ENCODE measurements at places on chromosomes 7 and 10.

- no peak for DNase-seq
Measured at GRCh38 chr10:13709931-13710650, 123.3 kb downstream of the PRPF18 start.

DNA sequence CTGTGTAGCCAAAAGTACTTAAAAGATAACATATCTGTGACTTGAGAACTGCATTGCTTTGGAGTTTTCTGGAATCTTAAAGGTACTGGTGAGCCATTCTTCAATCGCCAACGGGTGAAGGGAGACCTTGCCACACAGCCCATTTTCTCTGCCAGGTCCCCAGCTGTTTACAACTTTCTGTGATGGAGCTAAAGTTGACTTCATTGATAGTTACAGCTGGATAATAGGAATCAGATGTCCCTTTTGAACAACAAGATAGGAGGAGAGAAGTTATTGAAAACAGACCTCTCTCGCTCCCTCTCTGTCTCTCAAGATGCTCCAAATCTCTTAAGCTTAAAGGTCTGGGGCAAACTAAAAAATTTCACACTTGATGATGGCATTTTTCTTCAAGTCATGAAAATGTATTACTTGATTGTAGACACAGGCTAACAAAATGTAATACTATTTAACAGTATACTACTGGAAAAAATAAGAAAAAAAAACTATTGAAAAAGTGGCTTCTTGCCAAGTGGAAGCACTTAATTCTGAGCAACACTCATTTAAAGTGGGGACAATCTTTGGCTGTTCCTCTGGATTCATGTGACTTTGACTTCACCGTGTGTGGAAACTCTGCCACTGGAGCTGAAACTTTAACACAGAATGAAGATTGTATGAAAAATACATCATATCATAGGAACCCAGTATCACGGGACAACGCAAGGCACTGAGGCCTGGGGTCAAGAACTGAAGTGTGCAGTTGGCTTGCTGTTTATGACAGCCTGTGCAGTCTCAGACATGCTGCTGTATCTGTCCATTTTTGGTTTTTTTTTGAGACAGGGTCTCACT, 78.4 kb upstream of the AFAP1L2 start:
- DNase-seq, result no peak

DNA sequence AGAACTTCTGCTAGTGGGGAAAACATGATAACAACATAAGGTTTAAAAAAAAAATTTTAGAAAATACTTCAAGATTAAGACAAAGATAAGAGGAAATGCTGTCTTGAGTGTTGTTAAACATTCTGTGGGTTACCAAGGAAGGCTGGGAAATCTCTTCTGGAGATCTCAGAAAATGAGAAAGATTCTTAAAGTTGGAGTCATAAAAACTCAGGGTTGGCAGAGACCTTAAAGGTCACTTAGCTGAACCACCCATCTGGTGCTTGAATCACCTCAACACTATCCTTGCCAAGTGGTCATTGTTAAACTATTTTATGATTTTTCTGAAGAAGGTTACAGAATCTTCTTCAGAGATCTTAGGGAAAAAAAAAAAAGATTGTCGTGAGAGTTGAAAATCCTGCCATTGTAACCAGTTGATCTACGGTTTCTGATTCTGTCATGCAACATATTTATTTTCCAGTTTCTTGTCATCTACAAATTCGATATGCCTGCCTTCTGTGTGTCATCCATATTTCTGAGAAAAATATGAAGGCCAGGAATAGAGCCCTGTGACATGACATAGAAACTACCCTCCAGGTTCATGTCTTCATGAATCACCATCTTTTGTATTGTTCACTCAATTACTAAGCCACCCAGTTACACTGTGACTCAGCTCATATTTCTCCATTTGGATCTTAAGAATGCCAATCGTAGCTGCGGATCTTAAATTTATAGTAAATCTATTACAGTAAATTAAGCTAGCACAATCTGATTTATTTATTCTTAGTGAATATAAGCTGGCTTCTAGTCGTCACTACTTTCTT, 179.2 kb downstream of the ST7 start:
- DNase-seq, result peak; percentile 84

- no peak for DNase-seq
Measured at GRCh38 chr7:102260856-102261255, 25.8 kb upstream of the SH2B2 start.

- no peak for DNase-seq
Measured at GRCh38 chr7:101238226-101239182, 902 bp upstream of the CLDN15 start.

DNA sequence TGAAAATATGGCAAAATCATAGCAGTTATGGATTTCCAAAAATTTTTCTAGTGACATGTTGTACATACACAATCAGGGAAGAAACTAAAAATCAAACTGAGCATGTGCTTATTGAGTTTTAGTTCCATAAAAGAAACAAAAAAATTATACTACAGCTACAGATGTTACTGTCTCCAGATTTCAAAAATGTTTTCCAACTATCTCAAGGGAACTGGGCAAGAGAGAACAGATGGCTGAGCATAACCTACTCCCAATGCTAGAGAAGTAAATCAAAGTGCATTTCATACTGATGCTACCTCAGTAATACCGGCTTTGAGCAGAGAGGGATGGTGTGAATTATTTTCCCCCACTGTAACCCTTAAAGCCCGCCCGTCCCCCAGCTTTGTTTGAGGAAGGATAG, 40.7 kb upstream of the KMT2C start:
- DNase-seq, result no peak

GRCh38 chr10:71512312-71512711, 115.6 kb downstream of the CDH23 start:
- no peak for DNase-seq

GRCh38 chr10:94174838-94175237, 181.1 kb downstream of the PLCE1 start:
- no peak for DNase-seq

- no peak for DNase-seq
Measured at GRCh38 chr7:42756841-42757240, 155.0 kb downstream of the C7orf25 start.

DNA sequence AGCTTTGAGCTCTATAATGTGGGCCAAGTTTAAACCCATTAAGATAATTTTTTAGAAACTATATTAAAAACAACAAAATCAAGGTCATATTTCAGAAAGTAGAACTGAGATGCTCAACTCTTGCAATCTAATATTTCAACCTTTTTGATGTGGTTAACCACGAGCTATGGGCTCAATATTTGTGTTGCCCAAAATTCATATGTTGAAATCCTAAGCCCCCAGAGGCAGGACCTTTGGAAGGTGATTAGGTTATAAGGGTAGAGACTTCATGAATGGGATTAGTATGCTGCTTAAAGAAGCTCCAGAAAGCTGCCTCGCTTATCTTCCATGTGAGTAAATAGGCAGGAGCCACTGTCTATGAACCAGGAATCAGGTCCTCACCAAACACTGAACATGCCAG, 284.4 kb downstream of the CRPPA start:
- DNase-seq, result no peak

- DNase-seq, result no peak
Measured at GRCh38 chr10:101451667-101452069, 97.7 kb downstream of the BTRC start.
